ENCODE measurements at places on chromosomes 3 and 15.

- DNase-seq = no peak
These were observed 5.0 kb downstream of the MITF start for GRCh38 chr3:69743975-69744906.

GRCh38 chr3:10757821-10758130, 58.3 kb upstream of the SLC6A11 start:
- DNase-seq = no peak

- no peak for DNase-seq
These were observed 73.1 kb upstream of the LRTM1 start for GRCh38 chr3:55000953-55001352.

DNA sequence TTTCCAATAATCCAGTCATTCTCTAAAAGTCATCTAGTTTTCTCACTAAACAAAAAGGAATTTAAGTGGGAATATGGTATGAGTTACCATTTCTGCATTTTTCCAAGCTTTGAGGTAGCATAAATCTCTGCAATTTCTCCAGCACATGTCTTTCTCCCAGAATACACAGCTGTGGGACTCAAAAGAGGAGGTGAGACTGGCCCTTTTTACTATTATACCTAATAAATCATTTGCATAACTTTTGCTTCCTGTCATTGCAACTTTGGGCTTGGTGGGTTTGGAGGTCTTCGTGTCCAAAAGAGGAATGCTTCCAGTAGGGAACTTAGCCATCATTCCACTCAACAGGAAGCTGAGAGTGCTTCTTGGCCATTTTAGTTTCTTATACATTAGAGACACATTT, 94.8 kb downstream of the FMN1 start:
- DNase-seq = no peak

DNA sequence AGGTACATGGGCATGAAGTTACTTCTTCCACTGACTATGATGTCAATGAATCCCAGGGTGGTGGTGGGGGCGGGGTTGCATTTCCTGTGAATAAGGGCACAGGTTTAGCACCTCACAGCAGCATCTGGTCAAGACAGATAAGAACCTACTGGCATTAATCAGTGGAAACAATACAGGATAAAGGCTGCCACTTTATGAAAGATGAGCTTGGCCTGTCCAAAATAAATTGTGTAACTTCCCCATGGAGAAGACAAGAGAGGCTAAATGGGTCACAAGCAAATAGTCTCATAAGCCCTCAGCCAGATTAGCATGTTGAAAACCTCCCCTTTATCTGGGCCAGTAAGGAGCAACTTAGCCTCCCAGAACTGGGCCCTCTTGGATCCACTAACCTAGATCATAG, 27.4 kb upstream of the PLSCR2 start:
- DNase-seq = no peak

- no peak for DNase-seq
These were observed 692 bp upstream of the C15orf39 start for GRCh38 chr15:75200765-75201615.

GRCh38 chr15:67883234-67883773, 43.5 kb upstream of the RNU6-1 start:
- DNase-seq = no peak

DNA sequence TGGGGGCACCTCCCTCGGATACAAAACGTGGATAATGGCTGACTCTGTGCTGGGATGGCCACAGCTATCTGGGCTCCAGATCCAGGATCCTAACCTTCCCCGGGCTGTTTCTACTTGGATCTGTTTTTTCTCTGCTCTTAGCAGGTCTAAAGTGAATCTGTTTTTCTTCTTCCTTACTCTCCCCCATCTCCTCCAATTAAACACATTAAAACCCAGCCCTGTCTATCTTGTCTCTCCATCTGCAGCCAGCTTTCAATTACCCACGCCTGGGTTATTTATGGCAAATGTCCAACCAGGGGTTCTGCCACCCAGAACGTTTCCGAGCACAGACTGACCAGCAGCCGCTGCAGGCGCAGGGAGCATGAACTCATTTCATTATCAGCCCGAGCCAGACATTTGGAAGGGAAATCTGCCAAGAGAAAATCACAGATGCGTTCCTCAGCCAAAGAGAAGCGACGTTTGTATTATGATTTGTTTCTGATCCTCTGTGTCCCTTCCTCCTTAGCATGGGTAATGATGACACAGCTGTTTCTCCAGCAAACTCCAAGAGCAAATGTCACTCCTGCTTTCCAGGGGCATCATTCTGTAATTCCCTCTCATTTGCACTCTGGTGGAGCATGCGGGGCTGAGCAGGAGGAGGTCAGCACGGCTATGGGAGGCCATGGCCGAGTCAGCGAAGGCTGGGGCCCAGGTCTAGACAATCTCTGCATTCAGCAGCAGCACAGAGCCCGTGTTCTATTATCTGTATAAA, 42.0 kb downstream of the UMPS start:
- no peak for DNase-seq

- DNase-seq = no peak
These were observed at the start of gene SLC6A1 for GRCh38 chr3:10992017-10992942. TSS of gene SLC6A1 (plus strand) at chr3:10992748. CDS start at chr3:11017212, 24,464 bp downstream.

DNA sequence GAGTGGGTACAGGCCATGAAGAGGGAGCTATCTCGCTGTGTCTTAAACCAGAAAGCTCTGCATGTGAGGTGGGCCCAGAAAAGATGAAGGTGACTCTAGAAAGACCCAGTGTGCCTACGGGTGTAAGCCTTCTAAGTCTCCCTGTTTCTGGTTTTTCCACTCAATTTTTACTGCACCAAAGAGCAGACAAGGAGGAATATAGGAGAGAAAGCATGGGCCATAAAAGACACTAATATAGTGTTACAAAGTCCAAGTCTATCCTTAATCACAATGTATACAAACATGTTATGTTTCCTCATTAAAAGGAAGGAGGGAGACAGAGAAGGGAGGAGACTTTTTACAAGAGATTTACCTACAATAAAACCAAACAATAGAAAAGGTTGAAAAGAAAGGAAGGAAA, 24.1 kb upstream of the ZKSCAN7 start:
- no peak for DNase-seq

DNA sequence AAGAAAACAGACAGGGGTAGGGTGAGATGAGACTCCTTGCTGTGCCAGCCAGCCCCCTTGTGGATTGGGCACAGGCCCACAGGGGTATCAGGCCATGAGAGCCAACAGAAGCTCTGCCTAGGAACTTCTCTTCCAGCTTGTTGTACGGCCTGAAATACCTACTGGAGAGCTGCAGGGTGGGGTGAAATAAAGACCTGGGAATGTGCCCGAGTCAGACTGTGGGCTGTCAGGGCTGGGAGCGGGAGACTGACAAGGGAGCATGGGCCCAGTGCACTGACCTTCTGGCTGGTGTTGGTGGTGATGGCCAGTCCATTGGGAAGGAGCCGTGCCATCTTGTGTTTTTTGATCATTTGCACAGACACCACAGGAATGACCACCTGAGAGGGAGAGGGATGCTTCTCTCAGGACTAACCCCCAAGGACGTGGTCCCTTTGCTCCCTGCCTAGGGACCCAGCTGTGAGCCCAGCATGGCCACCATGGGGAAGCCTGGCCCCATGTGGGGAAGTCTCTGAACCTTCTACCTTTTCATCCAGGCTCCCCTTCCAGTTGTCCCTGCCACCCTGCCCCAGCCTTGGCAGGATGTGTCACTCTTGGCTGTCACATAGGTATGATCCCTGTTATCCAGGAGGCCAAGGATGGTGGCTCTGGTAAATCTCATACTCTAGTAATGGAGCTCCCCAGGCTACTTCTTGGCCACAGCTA, 30.7 kb downstream of the GRAMD2A start:
- DNase-seq = no peak

DNA sequence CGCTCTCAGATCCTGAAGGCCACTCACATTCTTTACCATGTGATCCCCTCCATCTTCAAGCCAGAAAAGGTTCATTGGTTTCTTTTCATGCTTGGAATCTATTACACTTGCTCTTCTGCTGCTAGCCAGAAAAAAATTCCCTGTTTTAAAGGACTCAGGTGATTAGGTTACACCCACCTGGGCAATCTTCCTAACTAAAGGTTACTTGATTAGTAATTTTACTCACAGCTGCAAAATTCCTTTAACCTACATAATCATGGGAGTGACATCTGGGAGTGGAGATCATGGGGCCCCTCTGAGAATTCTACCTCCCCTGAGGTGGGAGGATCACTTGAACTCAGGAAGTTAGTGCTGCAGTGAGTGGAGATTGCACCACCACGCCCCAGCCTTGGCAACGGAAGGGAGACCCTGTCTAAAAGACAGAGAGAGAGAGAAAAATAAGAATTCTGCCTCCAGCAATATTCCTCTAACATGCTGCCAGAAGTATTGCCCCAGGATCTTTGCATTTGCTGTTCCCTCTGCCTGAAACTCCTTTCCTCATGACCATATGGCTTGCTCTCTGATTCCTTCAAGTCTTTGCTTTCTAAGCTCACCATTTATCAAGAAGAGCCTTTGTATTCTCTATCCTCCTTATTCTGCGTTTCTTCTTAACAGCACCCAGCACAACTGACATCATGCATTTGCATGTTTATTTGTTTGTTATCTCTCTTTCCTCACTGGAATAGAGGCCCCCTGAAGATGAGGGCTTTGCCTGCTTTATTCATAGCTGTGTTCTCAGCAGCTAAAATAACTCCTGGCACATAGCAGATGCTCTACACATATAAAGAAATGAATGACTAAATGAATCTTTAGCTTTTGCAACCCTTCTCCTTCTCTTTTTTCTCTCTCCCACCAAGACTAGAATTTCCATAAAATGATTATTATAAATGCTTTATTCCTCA, 68.2 kb downstream of the EDEM1 start:
- no peak for DNase-seq

DNA sequence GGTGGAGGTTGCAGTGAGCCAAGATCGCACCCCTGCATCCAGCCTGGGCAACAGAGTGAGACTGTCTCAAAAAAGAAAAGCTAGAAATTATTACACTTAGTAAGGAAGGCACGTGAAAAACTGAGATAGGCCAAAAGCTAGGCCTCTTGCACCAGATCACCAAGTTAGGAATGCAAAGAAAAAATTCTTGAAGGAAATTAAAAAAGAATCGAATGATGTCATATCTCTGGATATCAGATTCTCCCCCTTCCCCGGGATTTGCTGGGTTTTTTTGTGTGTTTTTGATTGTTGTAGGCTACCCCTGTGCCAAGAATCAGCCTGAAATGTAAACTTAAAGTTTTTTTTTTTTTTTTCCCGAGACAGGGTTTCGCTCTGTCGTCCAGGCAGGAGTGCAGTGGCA, 17.4 kb downstream of the PTPN23 start:
- DNase-seq = no peak

DNA sequence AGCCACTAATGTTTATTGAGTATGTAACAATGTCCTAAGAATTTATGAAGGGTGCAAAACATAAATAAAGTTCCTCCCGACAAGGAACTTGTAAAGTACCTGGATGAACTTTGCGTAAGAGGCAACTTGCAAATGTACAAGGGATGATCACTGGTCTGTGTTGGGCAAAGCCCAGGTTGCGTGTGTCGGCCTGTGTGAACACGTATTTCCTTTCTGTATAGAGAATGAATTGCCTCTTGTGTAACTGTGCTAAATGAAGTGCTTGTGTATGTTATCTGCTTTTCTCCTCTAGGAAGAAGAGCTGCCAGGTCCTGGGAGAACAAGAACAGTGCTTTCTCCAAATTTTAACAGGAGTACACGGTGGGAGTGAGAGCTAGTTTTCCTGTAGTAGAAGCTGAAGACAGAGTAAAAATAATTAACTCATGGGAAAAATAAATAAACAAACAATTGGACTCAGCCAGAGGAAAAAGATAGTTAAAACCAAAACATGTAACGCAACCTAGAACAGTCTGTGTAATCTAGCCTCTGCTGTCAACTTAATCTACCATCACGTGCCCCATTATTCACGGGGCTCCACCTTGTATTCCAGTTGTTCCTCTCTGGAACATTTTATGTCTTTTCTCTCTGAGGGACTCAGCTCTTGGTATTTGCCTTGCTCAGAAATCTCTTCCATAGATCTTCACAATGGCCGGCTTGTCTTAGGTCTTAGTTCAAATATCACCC, 83.7 kb upstream of the RASGRP1 start:
- DNase-seq = no peak

DNA sequence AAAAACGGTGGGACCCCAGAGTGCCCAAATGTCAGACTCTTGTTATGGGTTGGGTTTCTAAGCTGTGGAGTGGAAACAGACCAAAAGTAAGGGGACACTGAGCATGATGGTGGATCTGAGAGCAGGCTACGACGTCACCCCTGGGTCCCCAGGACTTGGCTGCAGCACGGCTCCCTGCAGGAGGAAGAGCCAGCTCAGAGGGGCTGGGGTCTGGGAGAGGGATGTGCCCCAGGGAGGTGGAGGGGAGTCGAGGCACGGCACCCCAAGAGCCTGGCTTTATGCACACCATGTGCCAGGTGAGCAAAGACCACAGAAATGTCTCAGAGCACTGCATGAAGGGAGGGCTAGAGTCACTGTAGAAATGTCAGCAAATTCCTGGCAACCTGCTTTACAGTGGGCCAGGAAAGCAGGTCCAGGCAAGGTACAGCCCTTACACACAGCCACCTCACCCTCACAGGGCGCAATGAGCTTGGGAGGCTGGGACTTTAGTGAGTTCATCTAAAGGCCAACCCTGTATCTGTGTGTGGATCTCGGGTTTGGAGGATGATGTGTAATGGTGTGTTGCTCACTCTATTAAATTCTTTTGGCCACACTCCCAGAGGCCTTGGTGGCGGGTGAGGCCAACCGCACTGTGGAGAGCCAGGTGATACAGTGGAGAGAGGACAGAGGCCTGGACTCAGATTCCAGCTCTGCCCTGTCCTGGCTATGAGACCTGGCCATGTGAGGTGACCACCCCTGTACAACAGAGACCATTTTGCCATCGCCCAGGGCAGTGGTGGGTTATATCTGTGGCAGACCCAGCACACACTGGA, 14.1 kb downstream of the CTSH start:
- no peak for DNase-seq

GRCh38 chr15:71110405-71111180, 4.7 kb upstream of the THSD4 start:
- DNase-seq = no peak

GRCh38 chr15:25989327-25989726, 126.2 kb upstream of the ATP10A start:
- no peak for DNase-seq

DNA sequence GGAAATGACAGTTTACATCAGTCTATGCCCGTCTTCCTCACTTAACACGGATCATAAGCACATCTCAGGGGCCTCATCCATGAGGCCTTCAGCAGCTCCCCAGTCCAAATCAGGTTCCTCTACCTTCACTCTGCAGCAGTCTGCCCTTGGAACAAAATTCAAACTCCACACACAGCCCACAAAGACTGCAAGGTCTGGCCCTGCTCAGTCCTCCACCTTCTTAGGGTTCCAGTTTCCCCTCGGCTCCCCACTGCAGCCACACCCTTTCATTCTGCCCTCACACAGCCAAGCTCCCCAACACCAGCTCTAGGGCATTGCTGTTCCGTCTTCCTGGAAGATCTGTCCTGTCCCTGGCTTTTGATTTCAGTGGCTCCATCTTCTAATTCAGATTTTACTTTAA, 95.2 kb upstream of the IQSEC1 start:
- DNase-seq = no peak

GRCh38 chr3:12990306-12990705, 82.9 kb downstream of the IQSEC1 start:
- DNase-seq = no peak

GRCh38 chr15:86756688-86757087, 677.0 kb downstream of the AGBL1 start:
- DNase-seq = no peak

Data from brain pericyte (primary cell).